ENCODE measurements at places on chromosomes 4 and X. TPM values are rescaled to one million over a fixed set of nuclear protein-coding genes. Genes with fewer than 3 reads are reported as not detected.

- no peak for DNase-seq
Measured at GRCh38 chrX:155242300-155242699, 22.0 kb downstream of the RAB39B start.

- no peak for DNase-seq
Measured at GRCh38 chrX:123256378-123256777, 72.3 kb downstream of the GRIA3 start.

DNA sequence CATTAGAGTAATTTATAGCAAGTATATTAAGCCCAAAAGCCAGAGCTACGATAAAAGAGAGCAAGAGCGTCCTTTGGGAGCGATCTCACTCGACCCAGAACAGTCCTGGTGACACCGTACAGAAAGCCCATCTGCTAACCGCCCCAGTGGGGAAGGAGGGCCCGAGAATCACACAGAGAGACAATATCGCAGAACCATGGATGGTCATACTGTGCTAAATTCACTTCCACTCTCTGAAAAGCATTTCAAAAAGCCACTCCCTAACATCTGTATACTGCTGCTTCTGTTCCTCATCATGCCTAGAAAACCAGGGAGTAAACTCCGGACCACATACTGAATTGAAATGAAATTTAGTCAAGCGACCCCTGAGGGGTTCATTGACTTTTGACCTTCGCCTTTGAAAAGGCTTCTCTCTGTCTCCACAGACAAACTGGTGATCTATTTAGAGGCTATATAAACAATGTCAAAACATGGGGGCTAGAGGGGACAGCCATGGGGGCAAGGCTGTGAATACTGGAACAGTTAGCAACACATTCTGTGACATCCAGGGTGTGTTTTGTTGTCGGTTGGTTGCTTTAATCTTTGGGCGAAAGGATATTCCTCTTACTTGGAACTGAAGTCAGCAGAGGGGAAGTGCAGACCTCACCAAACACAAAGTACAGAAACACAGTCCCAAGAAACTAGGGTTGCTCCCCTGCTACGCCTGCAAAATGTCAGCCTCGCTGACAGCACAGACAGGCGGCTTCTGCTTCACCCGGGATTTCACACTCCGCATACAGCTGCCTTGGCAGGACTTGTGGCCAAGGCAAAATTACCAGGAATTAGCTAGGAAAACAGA lies 129.0 kb upstream of the RASGEF1B start:
- peak; percentile 57 for DNase-seq

- DNase-seq, result no peak
Measured at GRCh38 chr4:153611679-153612078, 72.4 kb upstream of the TLR2 start.

Gene ERCC6L
- 1.6 TPM for polyA plus RNA-seq

Gene CXCL1
- not detected for polyA plus RNA-seq

Gene TMPRSS11A
- 0.12 TPM for polyA plus RNA-seq
